Activated CD4-positive, alpha-beta T cell treated with anti-CD3 and anti-CD28 coated beads, Interleukin-2, amount 50 U/mL, for 16 hours (primary cell): ENCODE measurements at places on chromosomes 13 and 19.
A peak's percentile ranks its signal among the peaks of the same experiment; 100 is the strongest.

- no peak for DNase-seq
Measured at GRCh38 chr13:93480553-93481106, 254.0 kb downstream of the GPC6 start.

DNA sequence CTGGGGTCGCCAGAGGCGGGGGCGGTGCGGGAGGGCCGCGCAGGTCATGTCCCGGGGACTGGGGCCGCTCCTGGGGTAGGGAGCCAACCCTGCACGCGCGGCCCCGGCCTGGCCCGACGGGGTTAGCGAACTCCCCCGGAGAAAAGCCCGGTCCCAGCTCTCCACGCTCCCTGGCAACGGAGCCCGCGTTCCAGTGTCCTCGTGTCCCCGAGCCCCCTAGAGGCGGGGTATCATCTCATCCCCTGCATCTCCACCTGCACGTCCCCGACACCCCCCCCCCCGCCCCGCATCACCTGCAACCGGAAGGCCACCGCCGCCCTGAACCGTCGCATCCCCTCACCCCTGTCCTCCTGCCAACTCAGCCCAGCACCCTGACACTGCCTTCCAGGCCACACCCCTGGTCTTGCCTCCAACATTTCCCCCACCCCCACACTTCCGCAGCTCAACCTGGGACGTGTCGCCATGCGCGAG is 2.7 kb downstream of the WDR88 start:
- DNase-seq = peak; percentile 53

DNA sequence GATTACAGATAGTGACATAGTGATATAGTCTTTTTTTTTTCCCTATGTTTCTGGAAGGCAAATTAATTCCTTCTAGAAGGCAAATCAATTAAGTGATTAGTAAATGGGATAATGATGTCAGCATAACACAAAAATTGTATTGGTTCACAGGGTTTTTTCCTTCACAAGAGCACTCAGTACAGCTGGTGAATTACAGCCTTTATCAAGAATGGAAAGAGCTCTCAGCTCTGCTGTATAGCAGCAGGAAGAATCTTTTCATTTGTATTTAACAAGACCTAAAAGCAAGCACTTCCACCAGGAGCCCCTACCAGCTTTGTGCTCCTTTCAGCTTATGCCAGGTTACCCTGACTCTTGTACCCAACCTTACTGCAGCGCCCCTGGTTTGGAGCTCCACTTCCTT is 90.8 kb downstream of the SERP2 start:
- no peak for DNase-seq

- DNase-seq = no peak
Measured at GRCh38 chr13:68813180-68813796, 1294.3 kb upstream of the ATXN8OS start.

DNA sequence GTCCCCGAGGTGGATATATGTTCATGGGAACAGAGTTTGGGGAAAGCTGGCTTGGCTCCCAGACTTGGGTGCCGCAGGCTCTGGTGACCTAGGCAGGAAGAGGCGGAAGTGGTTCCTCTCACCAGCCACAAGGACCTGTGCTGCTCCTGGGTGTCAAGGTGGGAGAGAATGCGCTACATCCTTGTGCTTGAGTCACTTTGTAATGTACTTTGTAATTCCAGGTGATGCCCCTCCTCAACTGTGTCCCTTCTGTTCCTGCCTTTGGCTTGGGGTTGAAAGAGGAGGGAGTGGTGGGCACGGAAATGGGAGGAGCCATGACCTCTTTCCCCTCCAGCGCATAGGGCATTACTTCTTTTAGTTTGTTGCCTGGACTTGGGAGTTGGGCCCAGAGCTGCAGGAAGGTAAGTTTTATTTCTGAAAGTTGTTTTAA is 10.9 kb downstream of the GARRE1 start:
- no peak for DNase-seq

GRCh38 chr13:76936763-76937162 is 11.5 kb upstream of the ACOD1 start:
- no peak for DNase-seq

- no peak for DNase-seq
Measured at GRCh38 chr13:37956536-37956935, 87.0 kb upstream of the TRPC4 start.

- DNase-seq = no peak
Measured at GRCh38 chr13:66440938-66441337, 789.2 kb downstream of the PCDH9 start.

GRCh38 chr19:41699231-41699967 is 9.0 kb upstream of the CEACAM5 start:
- DNase-seq = no peak

DNA sequence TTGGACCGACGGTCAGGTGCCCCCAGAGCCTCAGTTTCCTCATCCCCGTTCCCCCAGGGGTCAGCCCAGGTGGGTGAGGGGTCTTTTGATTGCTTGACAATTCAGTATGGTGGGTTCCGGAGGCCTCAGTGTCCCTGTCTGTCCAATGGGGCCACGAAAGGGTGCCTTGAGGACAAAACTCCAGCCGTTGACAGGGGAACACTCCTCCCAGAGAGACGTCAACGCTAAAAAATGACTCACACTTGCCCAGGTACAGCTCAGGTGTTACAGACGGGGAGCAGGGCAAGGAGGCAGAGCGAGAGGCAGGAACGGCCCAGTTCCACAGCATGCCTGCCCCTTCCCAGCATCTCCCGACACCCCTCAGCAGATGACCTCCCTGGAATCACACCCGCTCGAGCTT is 1.8 kb downstream of the TNFAIP8L1 start:
- no peak for DNase-seq

DNA sequence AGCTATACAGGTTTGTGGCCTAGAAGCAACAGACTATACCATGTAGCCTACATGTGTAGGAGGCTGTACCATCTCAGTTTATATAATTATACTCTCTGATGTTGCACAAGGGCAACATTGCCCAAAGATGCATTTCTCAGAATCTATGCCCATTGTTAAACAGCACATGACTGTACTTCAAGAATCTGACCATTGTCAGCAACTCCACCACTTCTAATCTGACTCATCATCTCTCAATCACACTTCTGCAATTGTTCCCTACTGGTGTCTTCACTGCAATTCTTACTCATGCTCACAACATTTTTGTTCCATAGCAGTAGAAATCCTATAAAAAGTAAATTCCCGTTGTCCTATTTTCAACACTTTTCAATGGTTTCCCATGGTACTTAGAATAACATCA is 63.9 kb upstream of the ATXN8OS start:
- no peak for DNase-seq

GRCh38 chr13:93774506-93774905 is 547.9 kb downstream of the GPC6 start:
- DNase-seq = no peak

- no peak for DNase-seq
Measured at GRCh38 chr19:35601971-35602370, 10.6 kb upstream of the HAUS5 start.

- no peak for DNase-seq
Measured at GRCh38 chr13:50676602-50677001, 166.9 kb downstream of the DLEU7 start.

GRCh38 chr13:96086736-96087135 is 3.2 kb upstream of the HS6ST3 start:
- DNase-seq = no peak

DNA sequence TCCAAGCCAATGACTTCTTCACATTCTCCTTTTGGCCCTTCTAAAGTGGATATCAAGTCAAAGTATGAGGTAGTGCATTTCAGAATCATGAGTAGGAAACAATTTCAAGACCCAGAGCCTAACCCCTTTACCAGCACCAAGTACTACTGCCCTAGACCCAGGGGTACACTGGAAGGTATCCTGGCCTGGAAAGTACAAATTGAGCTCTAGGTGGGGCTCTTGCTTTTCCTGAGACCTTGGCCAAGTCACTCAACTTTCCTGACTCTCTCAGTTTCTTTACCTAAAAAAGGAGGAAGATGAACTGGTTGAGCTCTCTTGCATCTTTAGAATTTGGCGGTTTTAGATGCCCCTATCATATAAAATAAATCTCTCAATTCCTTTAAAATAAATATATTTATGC is 204.7 kb downstream of the FGF14 start:
- DNase-seq = no peak

DNA sequence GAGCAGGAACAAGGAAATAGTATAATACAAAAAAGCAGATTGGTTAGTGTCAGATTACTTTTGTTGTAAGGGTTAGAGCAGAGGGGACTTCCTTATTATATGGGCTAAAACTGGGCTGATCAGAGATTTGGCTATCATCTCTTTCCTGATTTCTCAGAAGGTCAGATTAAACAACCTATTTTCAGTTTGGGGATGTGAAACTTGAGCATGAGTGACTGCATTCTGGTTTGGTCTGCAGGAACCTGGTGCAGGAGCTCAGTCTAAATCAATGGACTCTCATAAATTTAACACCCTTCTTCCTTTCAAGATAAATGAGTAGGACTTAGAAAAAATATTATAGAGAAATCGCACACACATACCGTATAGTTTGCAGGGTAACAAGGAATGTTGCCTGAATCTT is 12.9 kb upstream of the RFXAP start:
- DNase-seq = no peak

GRCh38 chr19:29860492-29860891 is 48.7 kb downstream of the CCNE1 start:
- no peak for DNase-seq

DNA sequence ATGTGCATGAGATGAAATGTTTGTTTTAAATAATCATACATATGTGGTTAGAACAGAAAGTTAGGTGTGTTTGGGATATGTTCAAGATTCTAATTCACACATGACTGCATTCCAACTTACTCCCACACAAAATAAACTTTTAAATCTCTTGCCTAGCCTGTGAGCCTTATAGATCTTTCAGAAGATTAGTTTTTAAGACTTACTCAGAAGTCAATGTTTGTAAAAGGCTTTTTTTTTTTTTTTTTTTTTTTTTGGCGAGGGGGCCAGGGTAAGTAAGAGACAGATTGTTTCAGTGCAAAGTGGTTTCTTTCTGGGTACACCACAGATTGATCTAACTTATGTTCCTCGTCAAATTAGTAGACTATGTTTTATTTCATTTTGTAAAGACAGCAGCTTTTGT is 39.1 kb downstream of the GPR180 start:
- DNase-seq = no peak

DNA sequence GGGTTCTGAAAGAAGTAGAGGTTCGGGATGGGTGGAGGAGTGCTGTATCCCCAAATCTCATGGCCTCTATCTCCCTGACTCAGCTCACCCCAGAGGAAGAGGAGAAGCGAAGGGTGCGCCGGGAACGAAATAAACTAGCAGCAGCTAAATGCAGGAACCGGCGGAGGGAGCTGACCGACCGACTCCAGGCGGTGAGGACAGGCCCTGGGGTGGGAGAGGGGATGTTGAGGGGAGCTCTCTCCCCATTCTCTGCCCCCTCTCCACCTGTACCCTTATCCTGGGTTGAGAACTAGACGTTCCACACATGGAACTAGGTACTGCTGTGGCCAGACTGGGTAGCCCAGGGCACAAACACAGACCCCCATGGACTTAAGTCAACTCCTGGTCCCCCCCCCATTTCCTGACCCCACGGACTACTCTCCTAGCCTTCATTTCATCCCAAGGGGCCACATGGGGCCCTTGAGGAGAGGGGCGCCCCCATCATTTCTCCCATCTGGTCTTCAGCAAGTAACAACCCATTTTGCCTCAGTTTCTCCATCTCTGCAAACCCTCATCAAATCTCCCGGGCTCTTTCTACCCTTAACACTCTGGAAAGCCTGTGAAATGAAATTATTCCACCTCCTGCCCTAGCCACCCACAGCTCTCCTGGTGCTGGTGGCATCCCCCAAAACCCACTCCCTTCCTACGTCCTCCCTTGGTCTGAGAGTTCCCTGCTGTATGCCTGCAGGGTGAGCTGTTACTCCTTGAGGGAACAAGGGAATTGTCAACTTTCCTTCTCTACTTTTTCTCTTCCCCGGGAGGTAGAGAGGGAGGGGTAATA is 3.5 kb downstream of the FOSB start:
- DNase-seq = no peak

DNA sequence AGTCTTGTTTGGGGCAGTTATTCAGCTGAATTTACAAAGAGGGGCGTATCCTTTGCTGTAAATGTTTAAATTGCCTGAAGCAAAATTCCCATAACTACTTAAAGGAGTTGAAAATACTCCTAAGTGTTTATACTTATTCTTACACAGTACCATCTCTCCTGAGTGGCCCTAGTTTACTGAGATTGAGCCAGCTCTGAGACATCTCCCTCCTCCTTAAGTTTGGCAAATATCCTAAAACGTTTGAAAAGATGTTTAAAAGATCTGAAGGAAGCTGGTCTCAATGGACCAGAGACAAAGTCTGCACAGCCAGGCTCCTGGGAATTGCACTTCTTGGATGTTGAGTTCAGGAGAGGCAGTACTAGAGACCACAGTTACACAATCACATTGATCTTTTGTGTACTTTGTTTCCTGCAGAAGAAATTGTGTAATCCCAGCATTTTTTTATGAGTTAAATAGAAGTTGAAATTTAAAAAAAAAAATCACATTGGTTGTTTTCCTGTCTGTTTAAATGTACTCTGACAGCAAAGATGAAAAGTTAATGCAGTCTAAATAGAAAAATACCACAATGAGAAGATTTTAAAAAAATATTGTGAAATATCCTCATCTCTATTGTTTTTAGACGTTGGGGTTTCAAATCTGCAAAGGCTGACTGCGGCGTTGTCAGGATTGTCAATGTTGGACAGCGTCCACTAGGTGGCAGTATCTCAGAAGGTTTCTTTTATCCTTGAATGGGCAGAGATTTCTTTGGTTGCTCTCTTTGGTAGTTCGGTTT is 20.7 kb downstream of the TNFSF11 start:
- DNase-seq = peak; percentile 69

DNA sequence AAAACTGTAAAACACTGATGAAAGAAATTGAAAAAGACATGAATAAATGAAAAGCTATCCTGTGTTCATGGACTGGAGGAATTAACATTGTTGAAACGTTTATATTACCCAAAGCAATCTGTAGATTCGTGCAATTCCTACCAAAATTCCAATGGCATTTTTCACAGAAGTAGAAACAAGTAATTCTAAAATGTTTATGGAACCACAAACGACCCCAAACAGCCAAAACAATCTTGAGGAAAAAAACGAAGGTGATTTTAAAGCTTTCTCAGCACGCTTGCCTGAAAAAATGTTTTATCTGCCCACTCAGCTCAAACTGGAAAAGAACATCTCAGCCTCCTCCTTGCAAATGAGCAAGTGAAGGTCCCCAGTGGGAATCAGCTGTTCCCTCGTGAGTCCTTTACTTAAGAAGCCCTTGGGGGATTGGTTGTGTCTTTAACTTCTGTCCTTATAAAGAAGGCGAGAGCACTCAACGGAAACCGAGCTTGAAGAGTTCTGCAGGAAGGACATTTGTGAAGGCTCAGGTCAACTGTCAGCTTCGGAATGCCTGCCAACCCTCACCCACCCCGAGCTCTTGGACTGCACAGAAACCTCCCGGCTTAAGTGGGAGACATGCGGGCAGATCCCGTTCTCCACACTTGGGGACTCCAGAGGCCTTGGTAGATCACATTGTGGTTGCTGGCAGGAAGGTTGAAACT is 256.0 kb upstream of the IRS2 start:
- DNase-seq = no peak

DNA sequence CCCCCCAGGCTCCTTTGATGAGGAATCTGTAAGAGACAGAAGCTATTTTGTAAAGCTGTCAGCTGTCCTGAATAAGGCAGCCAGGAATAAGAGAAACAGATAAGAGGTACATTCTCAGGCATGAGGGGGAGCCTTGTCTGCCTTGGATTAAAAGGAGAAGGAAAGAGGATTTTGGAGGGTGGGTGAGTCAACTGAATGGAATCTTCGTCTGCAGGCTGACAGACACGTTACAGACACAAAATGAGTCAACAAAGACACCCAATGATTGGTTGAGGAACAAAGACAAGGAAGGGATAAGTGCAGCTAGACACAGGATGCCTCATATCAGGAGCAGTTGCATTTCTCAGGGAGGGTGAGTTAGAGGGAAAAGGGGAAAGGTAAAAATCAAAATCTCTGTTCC is 162.5 kb downstream of the OLFM4 start:
- DNase-seq = no peak

- no peak for DNase-seq
Measured at GRCh38 chr13:113874579-113875428, 10.9 kb upstream of the GAS6 start.
